Upper lobe of right lung (tissue), 1 donor: ENCODE measurements at places on chromosomes 2 and 18. TPM values are rescaled to one million over a fixed set of nuclear protein-coding genes. Genes with fewer than 3 reads are reported as not detected.

- peaks cover 27% of the 10 kb centered on the region for H3K4me1 ChIP-seq
- H3K27ac ChIP-seq, result no peak overlapping the region
- H3K4me3 ChIP-seq, result no peak overlapping the region
- no peak for DNase-seq
Measured at GRCh38 chr2:85599468-85600234, 2.8 kb downstream of the TMEM150A start.

DNA sequence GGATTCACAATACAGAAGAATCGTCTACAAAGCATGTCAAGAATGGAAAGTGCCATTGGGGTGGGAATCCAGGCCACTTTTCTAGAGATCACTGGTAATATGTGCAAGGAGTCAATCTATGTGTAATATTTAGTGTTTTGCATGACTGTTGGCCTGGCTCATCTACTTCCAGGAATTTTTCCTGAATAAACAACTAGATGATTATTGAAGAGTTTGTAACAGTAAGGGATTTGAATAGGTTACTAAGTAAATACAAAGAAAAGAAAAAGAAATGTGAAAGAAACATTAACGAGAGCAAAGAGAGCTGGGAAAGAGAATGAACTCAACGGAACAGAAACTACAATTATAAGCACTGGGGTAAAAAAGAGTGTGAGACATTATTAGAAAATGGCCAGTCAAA is 406.0 kb downstream of the TGIF1 start:
- no peak overlapping the region for H3K27ac ChIP-seq
- no peaks in the 10 kb centered on the region for H3K4me1 ChIP-seq
- no peak for DNase-seq
- H3K36me3 ChIP-seq, result no peaks in the 10 kb centered on the region
- H3K27me3 ChIP-seq, result no peaks in the 10 kb centered on the region

DNA sequence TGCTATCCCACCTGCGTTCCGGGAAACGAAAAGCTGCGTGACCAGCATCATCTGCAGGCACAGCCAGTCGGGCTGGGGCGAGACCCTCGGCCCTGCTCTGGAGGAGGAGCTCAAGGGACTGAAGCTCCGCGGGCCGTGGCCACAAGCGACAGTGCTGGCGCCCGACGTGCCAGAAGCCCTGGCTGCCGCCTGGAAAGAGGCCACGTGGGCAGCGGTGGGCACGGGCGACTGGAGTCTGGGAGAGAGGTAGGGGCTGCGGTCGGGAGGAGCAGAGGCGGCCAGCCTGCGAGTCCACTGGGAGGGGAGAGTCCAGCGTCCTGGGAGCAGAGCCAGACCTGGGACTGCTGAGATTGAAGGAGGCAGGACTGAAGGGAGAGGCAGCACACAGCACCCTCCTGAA is 9.2 kb downstream of the DTYMK start:
- DNase-seq, result no peak
- no peak overlapping the region for H3K27ac ChIP-seq
- H3K27me3 ChIP-seq, result no peaks in the 10 kb centered on the region
- no peaks in the 10 kb centered on the region for H3K4me1 ChIP-seq

- no peaks in the 10 kb centered on the region for H3K27me3 ChIP-seq
- H3K27ac ChIP-seq, result no peak overlapping the region
- no peak overlapping the region for H3K4me3 ChIP-seq
- DNase-seq, result no peak
- no peaks in the 10 kb centered on the region for H3K4me1 ChIP-seq
Measured at GRCh38 chr18:68520406-68521075, 194.4 kb downstream of the TMX3 start.

- no peaks in the 10 kb centered on the region for H3K27me3 ChIP-seq
- no peak overlapping the region for H3K27ac ChIP-seq
- no peaks in the 10 kb centered on the region for H3K36me3 ChIP-seq
- H3K4me1 ChIP-seq, result peaks cover 7% of the 10 kb centered on the region
- no peak overlapping the region for H3K4me3 ChIP-seq
- no peak for DNase-seq
Measured at GRCh38 chr2:101132202-101132601, 19.0 kb downstream of the TBC1D8 start.

SH2D6 gene
- total RNA-seq, result 1.0 TPM

MBD5 gene
- 42.1 TPM for total RNA-seq

- H3K4me1 ChIP-seq, result peaks cover 54% of the 10 kb centered on the region
- no peaks in the 10 kb centered on the region for H3K36me3 ChIP-seq
- no peak for DNase-seq
- H3K4me3 ChIP-seq, result no peak overlapping the region
- no peak overlapping the region for H3K27ac ChIP-seq
Measured at GRCh38 chr2:65386989-65387388, 45.4 kb downstream of the SPRED2 start.
